ENCODE measurements at places on chromosomes 1 and 21.

GRCh38 chr1:16112596-16113555, 39.4 kb upstream of the FAM131C start:
- DNase-seq, result no peak

- no peak for DNase-seq
Measured at GRCh38 chr1:61051443-61051718, 31.0 kb upstream of the NFIA start.

- DNase-seq, result peak; percentile 80
Measured at GRCh38 chr1:81414488-81415015, 386.2 kb upstream of the ADGRL2 start.

DNA sequence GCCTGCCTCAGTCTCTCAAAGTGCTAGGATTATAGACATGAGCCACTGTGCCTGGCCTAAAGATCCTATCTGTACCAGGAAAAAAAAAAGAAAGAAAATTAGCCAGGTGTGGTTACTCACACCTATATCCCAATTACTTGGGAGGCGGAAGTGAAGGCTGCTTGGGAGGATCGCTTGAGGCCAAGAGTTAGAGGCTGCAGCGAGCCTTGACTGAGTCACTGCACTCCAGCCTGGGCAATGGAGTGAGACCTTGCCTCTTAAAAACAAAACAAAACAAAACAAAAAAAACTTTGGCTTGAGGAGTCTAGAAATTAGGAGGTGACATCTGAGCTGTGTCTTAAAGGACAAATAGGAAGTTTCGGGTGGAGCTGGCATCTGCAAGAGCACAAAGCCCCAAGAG, 38.7 kb upstream of the KIF26B start:
- no peak for DNase-seq

DNA sequence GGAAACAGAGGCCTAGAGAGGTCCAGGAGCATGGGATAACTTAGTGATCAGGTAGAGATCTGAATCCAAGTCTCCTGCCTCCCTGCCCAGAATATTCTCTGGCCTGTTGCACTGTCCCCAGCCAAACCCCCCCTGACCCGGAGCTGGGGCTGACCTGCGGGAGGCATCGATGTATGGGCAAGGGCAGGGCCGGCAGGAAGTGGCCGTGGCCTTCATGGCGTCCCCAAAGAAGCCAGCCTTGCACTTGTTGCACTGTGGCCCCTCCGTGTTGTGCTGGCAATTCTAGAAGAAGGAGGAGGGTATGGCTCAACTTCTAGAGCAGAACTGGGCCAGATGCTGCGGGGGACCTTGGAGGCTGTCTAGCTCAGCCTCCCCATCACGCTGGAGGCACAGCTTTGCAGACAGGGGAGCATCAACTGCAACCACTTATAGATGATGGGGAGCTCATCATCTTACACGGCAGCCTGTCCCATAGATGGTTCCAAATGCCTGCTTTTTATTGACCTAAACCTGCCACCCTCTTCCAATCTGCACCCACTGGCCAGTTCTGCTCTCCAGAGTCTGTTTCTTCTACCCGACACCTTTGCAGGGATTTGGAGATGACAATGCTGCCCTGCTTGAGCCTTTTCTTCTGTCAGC, 58.2 kb downstream of the HSPG2 start:
- no peak for DNase-seq

DNA sequence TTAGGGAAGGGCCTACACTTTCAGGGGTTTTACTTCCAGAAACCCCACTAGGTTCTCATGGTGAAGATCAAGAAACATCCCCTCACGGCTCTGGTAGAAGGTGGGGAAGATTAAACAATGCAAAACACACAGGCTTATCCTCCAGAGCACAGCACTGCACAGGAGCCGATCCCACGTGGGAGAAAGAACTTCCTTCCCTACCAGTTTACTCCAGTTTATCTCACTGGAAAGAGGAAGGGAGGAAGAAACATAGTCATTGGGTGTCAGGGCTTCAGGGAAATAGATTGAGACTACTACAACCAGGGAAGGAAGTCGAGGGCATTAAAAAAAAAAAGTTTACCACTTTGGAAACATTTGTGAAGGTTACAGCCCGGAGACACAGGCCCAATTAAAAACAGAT, 164.4 kb downstream of the NTPCR start:
- peak; percentile 41 for DNase-seq

Data from dermis blood vessel endothelial cell (primary cell).